ENCODE measurements at places on chromosomes 7 and 10. TPM values are rescaled to one million over a fixed set of nuclear protein-coding genes. Genes with fewer than 3 reads are reported as not detected.

DNA sequence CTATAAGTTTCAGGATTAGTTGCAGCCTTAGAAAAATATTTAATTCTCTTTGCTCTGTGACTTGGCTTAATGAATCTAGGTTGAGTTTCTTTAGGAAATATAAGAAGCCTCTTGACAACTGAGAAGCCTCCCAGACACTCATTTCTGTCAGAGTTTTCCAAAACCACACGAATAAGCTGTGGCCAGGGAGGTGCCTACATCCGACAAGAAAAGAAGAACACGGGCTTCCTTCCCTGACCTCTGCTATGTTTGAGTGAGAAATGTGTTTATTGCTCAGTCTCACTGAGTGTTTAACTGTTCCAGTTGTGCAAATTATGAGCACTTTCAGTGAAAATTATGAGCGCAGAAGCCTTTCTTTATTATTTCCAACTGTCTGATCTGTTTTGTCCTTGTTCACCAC, 105.0 kb downstream of the TRIL start:
- no peak overlapping the region for H3K4me3 ChIP-seq
- H3K27me3 ChIP-seq, result peaks cover 32% of the 10 kb centered on the region
- H3K36me3 ChIP-seq, result no peaks in the 10 kb centered on the region
- H3K4me1 ChIP-seq, result peaks cover 7% of the 10 kb centered on the region

GRCh38 chr10:12907656-12908055, 93.9 kb downstream of the CCDC3 start:
- no peaks in the 10 kb centered on the region for H3K36me3 ChIP-seq
- no peak for DNase-seq
- H3K4me3 ChIP-seq, result no peak overlapping the region
- H3K27me3 ChIP-seq, result no peaks in the 10 kb centered on the region
- no peak overlapping the region for H3K27ac ChIP-seq

SLC16A9 gene
- total RNA-seq, result 0.42 TPM

CDK14 gene
- total RNA-seq, result 20.8 TPM

CPN1 gene
- total RNA-seq, result not detected

DNA sequence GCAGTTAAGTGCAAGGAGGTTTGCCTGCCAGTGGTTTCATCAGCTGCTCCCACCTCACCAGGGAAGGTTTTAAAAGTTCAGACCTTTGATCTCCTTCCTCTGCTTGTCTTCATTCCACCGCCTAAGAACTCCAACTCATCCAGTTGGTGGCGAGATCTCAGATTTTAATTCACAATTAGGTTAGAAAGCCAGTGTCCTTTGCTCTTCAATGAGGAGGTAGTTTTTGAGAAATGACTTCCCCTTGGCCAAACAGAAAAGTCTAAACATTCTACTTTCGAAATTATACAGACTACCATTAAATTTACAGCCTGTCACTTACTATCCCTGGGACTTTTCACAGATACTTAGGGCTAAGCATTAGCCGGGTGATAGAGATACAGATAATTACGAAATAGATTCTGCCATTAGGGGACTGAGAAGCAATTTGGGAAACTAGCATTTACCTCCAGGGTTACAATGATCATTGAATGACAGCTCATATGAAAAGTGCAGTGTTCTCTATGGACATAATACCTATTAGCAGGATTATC, 513.4 kb upstream of the GHITM start:
- H3K4me1 ChIP-seq, result no peaks in the 10 kb centered on the region
- H3K36me3 ChIP-seq, result no peaks in the 10 kb centered on the region
- no peaks in the 10 kb centered on the region for H3K27me3 ChIP-seq
- no peak for DNase-seq
- H3K4me3 ChIP-seq, result no peak overlapping the region

NIPSNAP2 gene
- total RNA-seq, result 62.4 TPM

DNA sequence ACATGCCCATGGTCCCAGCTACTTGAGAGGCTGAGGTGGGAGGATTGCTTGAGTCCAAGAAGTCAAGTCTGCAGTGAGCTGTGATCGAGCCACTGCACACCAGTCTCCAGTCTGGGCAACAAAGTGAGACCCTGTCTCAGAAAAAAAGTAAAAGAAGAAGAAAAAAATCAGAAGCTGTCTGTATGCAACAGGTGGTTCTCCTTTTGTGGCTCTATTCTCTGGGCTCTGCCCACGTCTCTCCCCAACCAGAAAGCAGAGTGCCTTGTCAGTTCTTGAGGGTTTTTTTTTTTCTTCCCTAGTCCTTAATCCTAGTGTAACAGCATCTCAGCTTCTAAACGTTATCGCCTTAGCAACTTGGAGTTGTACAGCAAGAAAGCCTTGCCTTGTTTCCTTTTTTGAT, 89.5 kb downstream of the PRKCQ start:
- H3K4me1 ChIP-seq, result no peaks in the 10 kb centered on the region
- no peaks in the 10 kb centered on the region for H3K36me3 ChIP-seq
- H3K4me3 ChIP-seq, result no peak overlapping the region

DNA sequence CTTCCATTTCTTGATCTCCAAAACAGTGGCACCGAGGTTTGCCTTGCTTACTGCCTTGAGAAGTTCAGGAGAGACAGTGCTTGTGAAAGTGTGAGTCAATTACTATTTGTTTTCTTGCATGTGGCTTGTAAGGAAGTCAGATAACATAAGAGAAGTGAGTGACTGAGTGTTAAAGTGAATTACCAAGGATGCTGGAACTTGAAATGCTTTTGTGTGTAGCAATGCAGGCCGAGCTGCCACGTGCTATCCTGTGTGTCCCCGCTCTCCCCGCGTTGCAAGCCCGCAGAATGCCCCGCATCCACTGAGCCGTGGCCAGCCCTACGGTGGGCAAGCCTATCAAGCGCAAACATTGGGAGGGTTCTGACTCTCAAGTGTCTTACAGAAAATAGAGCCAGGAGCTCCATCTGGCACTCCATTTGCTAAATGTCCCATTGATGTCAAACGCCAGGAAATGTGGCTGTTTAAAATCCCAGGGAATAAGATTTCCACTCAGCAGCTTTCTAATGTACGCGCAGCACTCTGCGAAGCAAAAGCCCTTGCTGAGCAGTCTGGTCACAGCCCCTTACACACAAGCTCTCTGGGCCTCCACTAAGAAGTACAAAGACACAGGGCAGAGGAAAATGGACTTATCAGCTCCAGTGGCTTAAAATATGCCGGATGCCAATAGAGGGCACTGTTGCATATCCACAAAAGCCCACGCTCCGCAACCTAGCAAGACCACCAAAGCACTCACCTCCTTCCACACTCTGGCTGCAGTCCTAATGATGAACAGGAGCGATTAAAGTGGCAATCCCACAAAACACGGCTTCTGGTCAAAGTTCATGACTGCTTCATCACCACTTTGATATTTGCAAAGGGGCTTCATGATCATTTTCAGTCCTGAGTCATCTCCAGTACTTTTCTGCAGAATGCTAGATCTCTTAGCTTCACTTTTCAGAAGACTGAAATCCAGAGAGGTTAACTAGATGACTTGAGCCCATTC, 158.0 kb upstream of the ITGB1 start:
- H3K4me1 ChIP-seq, result peaks cover 23% of the 10 kb centered on the region
- peak; percentile 62 for DNase-seq
- no peak overlapping the region for H3K4me3 ChIP-seq
- H3K27ac ChIP-seq, result no peak overlapping the region
- H3K36me3 ChIP-seq, result no peaks in the 10 kb centered on the region
- no peaks in the 10 kb centered on the region for H3K27me3 ChIP-seq

CCDC172 gene
- not detected for total RNA-seq

DNA sequence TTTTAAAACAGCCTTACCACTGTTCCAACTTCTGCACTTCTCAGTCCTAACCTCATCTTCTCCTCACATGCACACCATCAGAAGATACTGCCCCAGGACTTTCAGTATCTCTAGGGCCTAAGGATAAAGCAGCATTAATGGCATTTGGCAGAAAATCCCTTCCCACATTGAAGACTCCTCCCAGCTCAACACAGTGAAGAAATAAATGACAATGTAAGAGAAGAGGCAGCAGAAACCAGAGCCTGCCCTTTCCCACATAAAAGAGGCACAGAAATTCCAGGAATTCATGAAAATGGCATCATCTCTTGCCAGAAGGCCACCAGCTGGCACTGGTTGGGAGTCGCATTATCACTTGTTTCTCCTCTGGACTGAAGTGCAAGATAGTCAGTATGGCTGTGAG, 3.7 kb downstream of the GCC1 start:
- H3K27ac ChIP-seq, result no peak overlapping the region
- peaks cover 64% of the 10 kb centered on the region for H3K36me3 ChIP-seq
- no peak for DNase-seq
- no peaks in the 10 kb centered on the region for H3K27me3 ChIP-seq

- no peak overlapping the region for H3K27ac ChIP-seq
- no peaks in the 10 kb centered on the region for H3K27me3 ChIP-seq
- H3K4me1 ChIP-seq, result peaks cover 7% of the 10 kb centered on the region
- no peak overlapping the region for H3K4me3 ChIP-seq
- no peaks in the 10 kb centered on the region for H3K36me3 ChIP-seq
Measured at GRCh38 chr10:77879710-77880109, 46.8 kb downstream of the DLG5 start.

Measured in SJSA1 (cell line).